Stimulated activated CD8-positive, alpha-beta memory T cell treated with anti-CD3 and anti-CD28 coated beads, Interleukin-7, amount 100 ng/mL, for 1 hour (primary cell): ENCODE measurements at places on chromosomes 1 and 21.

- no peak for DNase-seq
These were observed 94.2 kb downstream of the PAX7 start for GRCh38 chr1:18724801-18725200.

DNA sequence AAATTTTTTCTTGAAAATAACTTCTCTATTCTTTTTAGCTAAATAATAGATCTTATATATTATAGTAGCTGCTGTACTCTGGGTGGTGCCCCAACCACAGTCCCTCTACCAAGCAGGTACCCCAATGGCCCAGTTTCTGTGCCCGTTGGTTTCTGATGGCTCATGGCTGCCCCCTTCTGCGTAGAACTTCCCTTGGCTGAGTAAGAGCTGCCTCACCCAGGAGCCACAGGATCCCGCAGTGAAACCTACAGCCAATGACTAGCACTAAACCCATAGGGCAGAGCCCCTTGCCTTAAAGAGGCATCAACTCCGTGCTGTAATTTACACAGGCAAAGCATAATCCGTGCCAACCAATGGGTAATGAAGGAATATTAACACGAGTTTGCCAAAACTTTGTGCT lies 247.5 kb downstream of the USH2A start:
- DNase-seq: no peak

DNA sequence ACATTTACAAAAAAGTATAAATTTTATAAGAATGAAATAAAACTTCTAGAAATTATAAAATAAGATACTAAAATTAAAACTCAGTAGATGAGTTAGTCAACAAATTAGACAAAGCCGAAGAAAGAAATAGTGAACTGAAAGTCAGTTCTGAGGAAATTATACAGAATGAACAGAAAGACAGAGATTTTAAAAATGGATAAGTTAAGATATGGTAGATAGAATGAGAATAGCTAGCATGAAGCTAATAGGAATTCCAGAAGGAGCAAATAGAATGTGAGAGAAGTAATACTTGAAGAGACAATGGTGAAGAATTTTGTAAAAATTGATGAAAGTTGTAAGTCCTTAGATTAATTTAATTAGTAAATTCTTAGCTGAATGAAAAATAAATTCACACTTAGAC lies 430.4 kb upstream of the RUNX1 start:
- no peak for DNase-seq

DNA sequence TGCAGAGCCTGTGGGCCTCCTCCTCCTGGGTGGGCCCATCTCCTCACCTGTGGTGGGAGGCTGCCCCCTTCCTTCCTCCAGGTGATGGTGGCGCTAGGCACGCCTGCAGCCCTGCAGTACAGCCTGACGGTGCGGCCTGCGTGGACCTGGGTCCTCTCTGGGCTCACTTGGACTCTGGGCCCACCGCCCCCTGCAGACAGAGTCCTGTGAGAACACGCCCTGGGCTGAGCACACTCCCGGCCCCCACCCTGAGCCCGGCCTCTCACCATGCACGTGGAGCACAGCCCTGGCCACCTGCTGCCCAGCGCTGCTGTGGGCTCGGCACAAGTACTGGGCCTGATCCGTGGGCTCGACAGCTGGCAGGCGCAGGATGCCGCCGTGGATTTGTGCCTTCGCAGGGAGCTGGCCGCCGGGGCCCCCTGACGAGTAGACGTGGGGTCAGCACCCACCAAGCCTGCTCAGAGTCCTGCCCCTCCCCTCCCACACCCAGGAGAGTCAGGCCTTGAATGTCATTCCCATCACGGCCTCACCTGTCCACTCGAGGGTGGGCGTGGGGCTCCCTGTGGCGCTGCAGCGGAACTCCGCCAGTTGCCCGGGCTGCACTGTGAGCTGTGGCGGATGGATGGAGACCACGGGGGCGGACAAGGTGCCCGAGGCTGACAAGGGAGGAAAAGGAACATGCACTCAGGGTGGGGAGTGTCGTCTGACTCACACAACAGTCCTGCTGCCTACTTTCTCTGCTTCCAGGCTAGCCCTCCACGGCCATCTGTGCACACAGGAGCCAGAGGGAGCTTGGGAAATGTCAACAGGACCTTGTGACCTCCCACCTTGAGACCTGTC lies 43.4 kb downstream of the LDLRAD2 start:
- DNase-seq: no peak

DNA sequence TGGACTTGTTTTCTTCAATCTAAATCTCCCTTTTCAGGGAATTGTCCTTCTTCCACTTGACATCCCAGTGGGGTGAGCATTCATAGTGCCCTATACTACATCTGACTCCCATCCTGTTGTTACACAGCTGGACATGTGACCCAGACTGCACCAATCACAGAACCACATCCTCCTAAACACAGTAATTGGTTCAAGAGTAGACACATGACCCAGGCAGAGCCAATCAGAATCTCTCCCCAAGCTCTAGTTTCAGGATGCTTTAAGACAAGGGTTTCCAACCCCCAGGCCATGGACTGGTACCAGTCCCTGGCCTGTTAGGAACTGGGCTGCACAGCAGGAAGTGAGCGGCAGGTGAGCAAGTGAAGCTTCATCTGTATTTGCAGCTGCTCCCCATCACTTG lies 5.6 kb upstream of the DDOST start:
- no peak for DNase-seq

DNA sequence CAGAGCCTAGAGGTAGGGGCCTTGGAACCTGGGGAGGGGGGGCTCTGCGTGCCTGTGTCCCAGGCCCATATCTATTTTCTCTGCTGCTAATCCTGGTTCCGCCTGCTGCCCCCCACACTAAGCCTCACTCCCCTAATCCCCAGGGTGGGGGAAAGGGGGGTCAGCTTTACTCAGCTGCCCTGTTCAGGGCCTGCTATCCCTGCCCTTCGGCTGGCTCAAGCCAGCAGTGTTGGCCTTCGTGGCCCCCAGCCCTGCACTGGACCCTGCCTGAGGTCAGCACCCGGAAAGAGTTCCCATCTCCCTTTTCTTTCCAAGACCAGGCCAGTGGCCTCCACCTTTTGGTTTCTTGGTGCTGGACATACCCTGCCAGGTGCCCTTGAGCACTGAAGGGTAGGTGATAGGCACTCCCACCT lies 8.4 kb downstream of the ZBTB7B start:
- DNase-seq: no peak

DNA sequence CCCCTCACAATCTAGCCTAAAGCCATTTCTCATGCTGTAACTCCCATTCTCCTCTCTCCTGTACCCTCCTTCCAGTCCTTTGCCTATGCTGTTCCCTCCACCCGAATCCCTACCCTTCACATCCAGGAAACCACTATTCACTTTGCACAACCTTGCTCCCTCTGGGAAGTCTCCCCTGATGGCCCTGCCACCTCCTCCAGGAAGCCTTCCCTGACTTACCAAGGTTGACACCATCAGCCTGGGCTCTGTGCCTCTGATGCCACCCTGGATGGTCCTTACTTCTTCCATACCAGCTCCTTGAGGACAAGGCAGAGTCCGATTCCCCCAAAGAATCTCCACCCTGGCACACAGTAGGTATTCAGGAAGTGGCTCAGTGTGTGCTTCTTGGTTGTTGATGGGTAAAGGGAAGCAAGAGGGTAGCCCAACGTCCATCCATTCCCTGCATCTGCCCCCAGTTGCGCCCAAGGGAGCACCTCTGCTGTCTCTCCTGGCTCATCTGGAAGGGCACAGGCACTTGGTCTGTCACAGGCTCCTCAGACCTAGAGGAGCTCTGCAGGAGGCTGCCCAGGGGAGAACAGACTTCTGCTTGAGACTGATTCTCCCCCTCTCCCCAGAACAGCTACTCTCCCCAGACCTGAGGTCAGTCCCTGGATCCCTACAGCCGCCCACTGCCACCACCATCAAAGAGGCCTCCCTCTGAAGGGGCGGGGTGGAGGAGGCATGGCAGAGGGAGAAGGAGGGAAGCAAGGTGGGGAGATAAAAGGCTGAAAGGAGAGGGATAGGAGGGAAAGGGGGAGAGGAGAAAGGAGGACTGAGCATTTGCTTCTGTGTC lies 36.1 kb upstream of the ZC3H12A start:
- DNase-seq: no peak

DNA sequence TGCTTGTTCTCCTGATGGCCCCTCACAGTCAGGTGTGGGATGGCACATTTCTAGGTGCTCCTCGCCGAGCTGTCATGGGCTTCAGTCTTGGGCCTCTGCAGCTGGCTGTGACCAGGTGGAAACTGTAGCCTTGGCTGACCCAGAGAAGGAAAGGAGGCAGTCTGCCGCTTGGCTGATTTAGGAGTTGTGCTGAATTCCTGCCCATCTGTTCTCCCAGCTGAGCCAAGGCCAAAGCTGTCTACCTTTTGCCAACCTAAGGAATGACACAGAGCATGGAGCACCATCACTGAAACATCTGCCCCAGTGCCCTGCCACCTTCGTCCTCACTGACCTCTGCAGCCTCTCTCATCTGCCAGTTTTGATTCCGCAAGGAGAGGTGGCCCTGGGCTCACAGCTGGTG lies 27.9 kb downstream of the UTP25 start:
- no peak for DNase-seq

DNA sequence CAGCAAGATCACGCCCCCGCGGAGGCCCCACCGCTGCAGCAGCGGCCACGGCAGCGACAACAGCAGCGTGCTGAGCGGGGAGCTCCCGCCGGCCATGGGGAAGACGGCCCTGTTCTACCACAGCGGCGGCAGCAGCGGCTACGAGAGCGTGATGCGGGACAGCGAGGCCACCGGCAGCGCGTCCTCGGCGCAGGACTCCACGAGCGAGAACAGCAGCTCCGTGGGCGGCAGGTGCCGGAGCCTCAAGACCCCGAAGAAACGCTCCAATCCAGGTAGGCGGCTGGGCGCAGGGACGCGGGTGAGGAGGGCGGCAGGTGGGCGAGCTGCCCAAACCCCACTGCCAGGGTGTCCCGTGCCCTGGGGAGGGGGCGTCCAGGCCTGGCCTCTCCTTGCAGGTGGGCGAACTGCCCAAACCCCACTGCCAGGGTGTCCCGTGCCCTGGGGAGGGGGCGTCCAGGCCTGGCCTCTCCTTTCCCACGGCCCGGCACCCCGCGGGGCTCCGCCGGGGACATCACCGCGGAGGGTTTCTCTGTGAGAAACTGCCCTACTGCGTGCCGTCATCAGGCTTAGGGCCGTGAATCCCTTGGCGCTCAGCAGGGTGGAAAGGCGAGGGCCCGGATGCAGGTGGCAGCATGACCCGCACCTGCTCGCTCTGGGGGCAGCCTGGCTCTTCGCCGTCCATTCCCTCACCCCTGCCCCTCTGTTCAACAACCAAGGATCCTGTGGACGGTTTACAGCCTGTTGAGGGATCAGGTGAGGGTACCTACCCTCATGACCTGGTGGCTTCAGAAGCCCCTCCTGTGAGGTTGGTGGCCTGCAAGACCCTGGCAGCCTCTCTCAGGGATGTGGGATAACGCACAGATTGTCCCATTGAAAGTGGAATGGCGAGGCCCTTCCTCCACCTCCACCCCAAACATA lies 534.0 kb downstream of the KIF26B start:
- no peak for DNase-seq

- no peak for DNase-seq
These were observed 52.8 kb upstream of the EDN2 start for GRCh38 chr1:41537251-41537650.

- DNase-seq: no peak
These were observed 979.2 kb downstream of the MRPL39 start for GRCh38 chr21:24628046-24628445.

DNA sequence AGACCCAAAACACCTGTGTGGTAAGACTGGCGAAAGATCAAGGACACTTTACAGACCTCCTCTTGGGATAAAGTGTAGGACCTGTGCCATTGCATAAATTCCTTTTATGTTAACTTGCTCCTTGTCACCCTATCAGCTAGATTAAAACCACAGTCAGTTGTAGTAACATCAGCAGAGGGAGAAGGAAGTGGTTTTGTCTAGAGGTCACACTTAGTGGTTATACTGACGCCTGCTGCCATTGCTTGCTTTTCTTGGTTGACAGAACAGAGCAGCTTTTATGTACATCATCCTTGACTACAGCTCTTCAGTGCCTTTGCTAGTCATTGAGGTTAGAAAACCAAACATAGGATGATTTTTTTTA lies 101.4 kb downstream of the PBX1 start:
- DNase-seq: no peak

- DNase-seq: no peak
These were observed 325.1 kb downstream of the CAMTA1 start for GRCh38 chr1:7110321-7110720.

GRCh38 chr1:159917533-159918351 lies 7.6 kb downstream of the TAGLN2 start:
- DNase-seq: no peak

DNA sequence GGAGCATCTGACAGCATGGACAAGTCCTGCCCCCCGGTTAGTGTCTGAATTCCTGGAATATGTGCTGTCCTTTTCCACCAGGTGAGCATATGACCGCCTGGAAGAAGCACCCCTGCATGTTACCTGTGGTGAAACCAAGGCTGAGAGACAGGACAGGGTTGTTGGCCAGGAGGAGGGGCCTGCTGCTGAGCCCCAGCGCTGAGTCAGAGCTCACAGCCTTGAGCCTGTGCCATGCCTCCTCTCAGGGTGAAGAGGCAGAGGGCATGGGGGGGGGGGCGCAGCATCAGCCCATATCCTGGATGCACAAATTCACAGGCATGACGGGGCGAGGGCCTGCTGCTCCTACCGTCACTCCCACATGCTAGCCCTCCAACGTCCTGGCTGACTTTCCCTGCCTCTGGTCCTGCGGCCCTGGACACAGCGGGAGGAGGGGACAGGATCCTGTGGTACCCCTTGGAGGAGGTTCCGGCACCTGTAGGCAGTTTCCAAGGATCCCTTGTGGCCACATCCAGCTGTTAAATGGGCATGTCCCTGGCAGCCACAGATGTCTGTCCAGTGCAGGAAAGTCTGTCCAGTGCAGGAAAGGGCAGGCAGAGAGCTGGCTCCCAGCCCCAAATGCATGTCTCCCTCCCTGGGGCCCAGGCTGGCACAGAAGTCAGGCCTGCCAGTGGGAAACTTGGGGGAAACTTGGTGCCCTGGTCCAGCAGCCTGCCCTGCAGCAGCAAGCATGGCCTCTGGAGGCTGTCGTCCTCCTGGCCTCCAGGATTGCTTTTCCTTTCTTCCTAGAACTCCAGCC lies 23.9 kb downstream of the TTC34 start:
- DNase-seq: no peak

DNA sequence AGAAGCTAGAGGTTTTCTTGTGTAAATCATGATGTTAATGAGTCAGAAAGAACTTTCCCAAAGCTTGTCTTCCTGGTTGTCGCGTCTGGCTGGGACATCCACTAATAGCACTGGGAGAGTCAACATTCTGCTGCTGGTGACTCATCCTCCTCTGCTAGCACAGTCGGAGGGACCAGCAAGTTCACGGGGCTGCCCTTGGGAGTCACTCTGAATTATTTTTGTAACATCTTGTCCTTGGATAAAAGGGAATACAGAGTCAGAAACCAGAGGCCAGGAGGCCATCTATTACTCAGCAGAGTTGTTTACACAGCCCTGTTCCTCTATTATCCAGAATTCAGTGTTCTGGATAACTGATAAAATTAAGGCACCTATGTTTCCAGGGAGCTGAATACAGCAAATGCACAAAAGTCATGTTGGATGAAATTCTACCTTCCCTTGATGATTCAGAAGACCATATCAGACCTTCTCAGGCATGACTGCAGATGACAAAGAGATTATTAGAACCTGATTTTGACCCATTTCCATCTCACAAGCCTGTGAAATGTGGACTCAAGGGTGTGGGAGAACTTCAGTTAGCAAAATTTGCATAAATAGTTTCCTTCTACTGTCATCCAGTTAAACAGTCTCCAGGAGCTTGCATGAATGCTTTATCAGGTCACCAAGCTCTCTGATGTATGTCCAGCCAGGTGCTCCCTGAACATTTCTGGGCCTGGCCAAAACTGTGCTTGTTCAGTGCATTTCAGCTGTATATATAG lies 68.1 kb downstream of the JAK1 start:
- peak; percentile 17 for DNase-seq
